ENCODE measurements at places on chromosomes 4 and X.

DNA sequence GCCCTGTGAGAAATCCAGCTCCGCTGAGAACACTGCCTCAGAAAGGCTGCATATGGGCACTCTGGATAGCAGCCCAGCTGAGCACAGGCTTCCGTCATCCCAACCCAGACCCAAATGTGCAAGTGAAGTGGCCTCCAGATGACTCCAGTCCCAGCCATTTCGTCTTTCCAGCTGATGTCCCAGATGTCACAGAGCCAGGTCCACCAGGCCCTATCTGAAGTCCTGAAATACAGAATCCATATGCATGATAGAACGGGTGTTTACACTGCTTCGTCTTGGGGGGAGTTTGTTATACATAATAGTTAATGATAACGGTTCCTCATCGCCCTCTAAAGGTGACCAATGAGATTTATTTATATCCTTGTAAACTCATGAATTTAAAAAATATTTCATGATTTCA is 72.6 kb upstream of the TRIM2 start:
- DNase-seq = no peak

- DNase-seq = no peak
Observed at GRCh38 chrX:66030505-66031317, 9.2 kb downstream of the VSIG4 start.

DNA sequence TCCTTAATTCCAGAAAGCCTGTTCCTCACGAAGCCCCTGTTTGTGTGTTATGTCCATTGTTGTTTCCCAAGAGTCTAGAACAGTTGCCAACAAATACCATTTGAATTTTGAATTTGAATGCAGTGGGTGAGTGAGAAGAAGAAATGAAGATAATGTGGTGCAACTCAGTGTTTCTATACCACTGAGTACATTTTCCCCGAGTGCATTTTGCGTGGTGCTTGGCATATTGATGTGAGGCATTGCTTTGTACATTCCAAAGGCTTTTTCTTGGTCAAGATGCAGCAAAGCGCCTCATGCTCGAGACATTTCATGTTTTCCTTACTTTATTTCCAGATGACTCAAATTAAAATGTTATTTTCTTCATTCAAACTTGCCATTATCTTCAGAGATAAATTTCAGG is 253.1 kb upstream of the RPS6KA3 start:
- DNase-seq = no peak

DNA sequence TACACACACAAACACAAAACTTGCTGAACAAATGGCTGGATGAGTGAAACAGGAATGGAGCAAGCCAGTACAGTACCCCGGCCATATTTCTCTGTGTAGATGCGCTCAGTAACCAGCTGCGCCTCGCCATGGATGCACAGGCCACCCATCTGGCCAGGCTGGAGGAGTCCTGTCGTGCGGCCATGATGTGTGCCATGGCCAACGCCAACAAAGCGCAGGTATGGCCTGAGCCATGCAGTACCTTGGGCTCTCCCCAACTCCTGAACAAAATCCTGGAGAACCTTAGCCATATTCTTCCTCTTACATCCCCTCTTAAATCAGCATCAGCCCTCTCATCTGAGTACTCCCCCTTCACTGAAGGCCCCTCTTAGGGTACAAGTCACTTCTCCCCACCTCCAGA is 4.4 kb downstream of the HSD17B10 start:
- no peak for DNase-seq

DNA sequence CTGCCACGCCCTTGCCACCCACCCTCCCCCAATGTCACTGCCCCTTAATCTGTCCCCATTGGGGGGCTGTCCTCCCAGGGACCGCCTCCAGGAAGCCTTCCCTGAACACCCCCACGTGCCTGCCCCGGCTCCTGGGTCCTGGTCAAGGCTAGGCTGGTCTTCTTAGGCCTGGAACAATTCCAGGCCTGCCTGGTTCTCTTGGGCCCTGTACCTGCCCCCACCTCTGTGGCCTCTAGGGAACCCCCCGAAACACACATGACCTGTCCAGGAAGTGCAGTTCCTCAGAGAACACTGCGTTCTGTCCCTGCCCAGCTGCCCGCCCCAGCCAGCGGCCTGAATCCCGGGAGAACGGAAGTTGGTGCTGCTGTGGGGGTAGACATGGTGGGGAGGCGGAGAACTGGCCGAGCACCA is 5.1 kb downstream of the MXD4 start:
- DNase-seq = no peak

- no peak for DNase-seq
Observed at GRCh38 chr4:17898553-17899055, 87.8 kb downstream of the NCAPG start.

Measured in skeletal muscle cell (primary cell).